Karpas-422 (cell line): ENCODE measurements at places on chromosomes 16 and 17. TPM values are rescaled to one million over a fixed set of nuclear protein-coding genes. Genes with fewer than 3 reads are reported as not detected.

Gene HS3ST2
- not detected in 2 replicates for total RNA-seq

Gene ACSM5
- not detected in 2 replicates for total RNA-seq

Gene CDH11
- not detected in 2 replicates for total RNA-seq

Gene TBC1D3E
- total RNA-seq: not detected in 2 replicates

Gene HOXB1
- total RNA-seq: not detected in 2 replicates

Gene MGAT5B
- total RNA-seq: not detected in 2 replicates

Gene SHISA9
- total RNA-seq: not detected in 2 replicates

Gene ALOX12B
- 0.22 and 1.5 TPM in 2 replicates for total RNA-seq
